Ovary (tissue), 10 donors: ENCODE measurements at places on chromosomes 4 and X.

GRCh38 chr4:4302001-4302400 is 11.9 kb downstream of the ZBTB49 start:
- DNase-seq: no peak

GRCh38 chr4:142959173-142959572 is 113.1 kb upstream of the INPP4B start:
- DNase-seq: no peak

DNA sequence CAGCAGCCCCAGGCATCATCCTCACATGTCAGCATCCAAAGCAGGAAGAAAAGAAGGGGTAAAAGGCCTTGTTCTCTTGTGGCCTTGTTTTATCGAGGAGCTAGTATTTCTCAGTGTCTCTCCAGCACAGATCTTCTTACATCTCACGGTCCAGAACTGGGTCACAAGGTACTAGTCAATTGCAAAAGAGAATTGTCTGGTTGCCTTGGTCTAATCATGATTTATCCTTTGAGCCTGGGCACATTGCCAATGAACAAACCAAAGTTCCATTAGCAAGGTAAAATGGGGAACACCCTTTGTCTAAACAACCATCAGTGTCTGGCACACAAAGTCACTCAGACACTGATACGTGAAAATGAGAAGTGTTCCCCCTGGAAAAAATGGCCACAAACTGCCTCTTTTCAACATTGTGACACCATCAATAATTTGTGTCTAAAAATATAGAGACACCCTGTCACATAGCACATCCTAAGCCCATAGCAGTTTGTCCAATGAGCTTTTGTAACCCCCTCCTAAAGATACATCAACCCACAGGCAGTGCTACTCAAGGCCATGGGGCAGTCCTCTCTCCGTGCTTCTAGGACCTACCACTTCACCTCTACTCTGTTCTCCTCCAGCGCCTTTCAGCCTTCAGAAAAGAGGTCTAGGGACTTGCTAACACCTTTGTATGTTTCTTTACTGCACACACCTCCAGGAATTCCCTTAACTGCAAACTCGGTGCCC is 534.4 kb downstream of the MID1IP1 start:
- DNase-seq: no peak

DNA sequence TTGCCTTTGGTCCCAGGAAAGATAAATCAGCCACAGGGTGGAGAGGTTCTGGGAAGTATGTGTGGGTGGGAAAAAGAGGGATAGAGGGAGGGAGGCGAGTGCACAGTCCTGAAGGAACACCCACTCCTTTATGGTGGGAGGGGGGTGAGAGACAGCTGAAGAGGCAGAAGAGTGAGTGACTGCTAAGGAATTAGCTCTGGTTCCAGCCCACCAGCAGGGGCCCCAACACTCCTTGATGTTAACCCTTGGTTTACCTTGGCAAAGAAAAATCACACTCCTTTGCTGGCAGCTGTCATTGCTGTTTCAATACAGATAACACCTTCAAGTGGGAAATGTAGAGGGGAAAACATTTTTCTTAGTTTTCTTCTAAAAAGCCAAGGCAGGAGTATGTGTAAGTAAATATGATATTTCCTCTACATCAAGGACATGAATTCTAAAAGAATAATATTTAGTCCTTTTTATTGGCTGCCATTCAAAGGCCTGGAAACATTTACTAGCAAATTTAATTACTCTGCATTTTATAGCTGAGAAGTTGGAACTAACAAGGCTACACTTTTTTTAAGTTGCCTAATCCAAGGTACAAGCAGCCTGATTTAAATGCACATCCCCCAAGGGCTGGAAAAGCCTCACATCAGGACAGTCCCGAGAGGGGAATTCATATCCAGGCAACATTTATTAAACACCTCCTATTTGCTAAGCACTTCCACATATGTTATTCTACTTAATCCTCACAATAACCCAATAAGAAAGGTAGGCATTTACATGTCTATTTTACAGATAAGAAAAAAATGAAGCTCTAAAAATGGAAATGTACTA is 81.7 kb downstream of the HS6ST2 start:
- no peak for DNase-seq

DNA sequence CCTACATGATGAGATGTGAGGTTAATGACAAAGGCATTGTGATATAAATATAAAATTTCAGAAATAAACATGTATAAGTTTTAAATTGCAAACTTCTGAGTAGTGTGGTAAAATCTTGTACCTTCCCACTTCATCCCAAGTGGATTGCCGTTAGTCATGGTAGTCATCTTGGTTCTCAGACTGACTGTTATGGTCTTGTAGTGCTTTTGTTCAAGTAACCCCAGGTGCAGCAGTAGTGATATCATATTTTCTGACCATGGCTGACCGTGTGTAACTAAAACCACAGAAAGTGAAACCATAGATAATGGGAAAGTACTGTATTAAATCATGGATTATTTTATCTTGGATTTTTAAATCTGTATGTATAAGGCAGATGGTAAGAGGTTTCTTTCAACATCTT is 74.8 kb upstream of the SLIT2 start:
- no peak for DNase-seq

- no peak for DNase-seq
Measured at GRCh38 chrX:48971249-48972219, at the start of gene KCND1. KCND1 (minus strand) TSS chrX:48971844; CDS start chrX:48970271, 1,573 bp downstream.
